Fibroblast of skin of back (primary cell): ENCODE measurements at places on chromosomes 4 and X.
A peak's percentile ranks its signal among the peaks of the same experiment; 100 is the strongest.

DNA sequence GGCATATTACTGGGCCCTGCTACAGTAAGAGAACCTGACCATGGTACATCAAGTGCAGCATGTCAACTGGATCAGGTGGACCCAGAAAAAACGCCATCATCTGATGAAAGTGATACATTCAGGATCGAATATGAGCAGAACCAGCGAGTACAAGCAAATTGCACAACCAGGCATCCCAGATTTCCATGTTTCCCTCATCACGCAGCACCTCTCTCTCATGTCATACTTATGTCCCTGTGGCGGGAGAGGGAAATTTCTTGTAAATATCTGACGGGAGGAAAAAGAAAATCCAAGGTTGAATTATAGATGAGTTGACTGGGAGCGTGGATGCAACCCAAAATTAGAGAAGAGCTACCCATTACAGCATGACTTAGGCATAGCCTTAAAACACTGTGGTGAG, 608.5 kb upstream of the FAT1 start:
- DNase-seq: no peak

DNA sequence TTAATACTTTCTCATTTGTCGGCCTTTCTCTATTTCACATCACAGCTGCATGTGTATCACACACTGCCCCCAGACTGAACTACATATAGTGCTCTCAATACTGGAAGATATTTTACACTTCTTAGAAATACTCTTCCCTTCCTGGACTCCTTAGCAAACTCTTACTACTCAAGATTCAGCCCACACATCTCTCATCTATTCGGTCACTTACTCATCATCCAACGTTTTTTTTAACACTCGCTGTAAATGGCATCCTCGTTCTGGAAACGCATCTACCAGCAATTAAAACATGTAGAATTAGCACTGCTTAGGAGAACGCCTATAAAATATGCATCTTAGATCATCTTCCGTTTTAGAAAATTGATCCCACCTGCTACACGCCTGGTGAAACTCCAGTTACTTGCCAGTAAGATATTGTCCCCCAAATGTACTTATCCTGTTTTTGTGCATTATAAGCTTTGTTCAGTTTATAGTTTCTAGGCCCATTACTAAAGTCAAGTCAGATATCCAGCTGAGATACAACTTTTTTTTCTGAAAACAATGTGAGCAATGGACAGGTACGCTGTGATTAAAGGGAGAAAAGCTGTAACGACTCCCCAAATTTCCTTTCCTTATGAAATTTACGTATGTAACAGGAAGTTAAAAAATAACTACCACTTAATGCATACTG, 1.0 kb downstream of the LRP2BP start:
- no peak for DNase-seq

DNA sequence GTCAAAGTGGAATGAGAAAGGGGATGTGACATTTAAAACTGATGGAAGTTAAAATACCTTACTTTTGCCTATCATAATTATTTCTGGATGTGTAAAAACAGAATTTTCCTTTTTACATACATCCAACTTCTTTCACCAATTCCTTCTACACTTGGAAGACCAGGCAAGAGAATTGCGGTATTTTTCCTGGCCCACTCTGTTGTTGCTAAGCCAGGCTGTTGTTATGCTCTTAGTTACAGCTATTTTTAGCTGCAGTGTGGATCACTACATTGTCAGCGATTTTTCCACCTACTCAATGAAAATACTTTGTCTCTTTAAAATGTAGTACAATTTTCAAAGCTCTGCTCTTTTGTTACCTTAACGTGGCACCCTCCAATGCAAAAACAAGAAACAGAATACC, 43.4 kb downstream of the NKX6-1 start:
- no peak for DNase-seq

GRCh38 chrX:152343306-152343705, 107.8 kb downstream of the GABRA3 start:
- DNase-seq: no peak

DNA sequence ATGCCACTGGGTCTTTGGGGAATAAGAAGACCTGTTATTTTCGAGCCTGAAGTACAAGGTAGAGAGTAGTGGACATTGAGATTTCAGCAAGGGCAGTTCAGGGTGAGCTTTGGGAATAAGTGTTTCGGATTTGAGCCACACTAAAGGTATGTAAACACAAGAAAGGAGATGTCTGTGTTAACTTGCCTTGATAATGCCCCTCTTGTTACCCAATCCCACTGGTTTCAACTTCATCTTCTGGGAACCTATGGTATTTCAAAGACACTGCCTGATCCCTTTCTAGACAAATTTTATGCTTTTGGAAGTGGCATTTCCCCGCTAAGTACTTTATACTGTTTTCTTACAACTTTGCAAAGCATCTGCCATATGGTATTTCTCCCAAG, 79.4 kb downstream of the SLC9A6 start:
- no peak for DNase-seq

GRCh38 chr4:104500442-104500841, 5.7 kb upstream of the CXXC4 start:
- DNase-seq: no peak

DNA sequence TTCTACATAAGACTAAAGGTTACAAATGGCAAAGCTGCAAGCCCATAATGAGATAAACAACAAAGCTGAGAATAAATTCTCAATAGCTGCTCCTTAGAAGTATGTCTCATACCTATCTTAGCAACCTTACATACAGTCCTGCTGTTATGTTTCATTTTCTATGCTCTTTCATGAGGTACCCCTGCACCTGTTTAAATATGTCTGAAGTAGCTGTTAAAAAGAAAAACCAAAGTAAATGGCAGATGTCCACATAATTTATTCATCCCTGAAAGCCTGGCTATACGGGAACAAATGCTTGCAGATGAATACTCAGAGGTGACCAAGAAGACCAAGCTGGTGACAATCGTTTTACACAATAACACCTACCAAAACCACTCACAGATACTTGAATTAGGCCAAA, 22.5 kb downstream of the PPA2 start:
- DNase-seq: no peak

- peak; percentile 86 for DNase-seq
Measured at GRCh38 chr4:76147454-76148141, 599 bp downstream of the NUP54 start.

DNA sequence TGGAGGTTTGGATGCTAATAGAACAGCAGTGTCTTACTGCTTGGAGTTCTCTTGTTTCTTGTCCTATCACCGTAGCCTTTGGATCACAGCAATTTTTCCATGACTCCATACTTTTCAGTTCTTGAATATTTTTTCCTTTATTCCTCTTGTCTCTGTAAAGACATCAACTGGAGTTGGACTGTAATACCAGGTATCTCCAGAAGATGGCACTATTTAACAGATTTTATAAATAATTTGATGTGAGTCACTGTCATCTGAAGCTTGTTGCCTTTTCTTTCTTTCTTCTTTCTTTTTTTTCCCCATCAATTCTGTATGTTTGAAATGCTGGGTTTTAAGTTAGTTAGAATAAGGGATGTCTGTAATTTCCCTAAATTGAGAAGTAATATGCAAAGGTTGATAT, 24.1 kb downstream of the HPRT1 start:
- peak; percentile 50 for DNase-seq

- no peak for DNase-seq
Measured at GRCh38 chr4:158827543-158827981, 58.7 kb downstream of the FNIP2 start.
